ENCODE measurements at places on chromosomes 1 and 21. TPM values are rescaled to one million over a fixed set of nuclear protein-coding genes. Genes with fewer than 3 reads are reported as not detected.

Gene AGMAT
- 0.29 TPM for total RNA-seq

DNA sequence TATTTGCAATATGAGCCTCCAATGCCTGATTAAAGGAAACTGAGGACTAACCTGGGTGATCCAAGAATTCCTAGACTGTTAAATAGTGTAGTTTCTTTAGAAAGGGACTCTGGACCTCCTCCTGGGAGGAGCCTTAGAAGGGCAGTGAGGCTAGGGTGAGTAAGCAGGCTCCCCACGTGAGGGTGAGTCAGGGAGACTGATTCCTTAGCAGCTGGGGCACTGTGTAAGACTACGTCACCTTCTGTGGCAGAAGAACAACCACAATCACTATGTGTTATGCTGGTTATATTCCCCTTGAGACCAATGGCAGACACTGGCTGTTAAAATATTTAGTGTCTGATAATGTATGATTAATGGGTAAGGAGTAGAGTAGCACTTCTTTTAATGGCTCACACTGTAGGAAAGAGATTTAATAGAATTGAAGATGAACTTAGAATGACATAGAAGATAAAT, 53.3 kb upstream of the SYT14 start:
- no peaks in the 10 kb centered on the region for H3K27me3 ChIP-seq
- no peak overlapping the region for H3K27ac ChIP-seq
- no peaks in the 10 kb centered on the region for H3K36me3 ChIP-seq
- no peaks in the 10 kb centered on the region for H3K4me1 ChIP-seq

Gene OR14K1
- 1.0 TPM for total RNA-seq

Gene HLX
- 17.8 TPM for total RNA-seq
